Kidney epithelial cell (primary cell): ENCODE measurements at places on chromosomes 12 and 14. TPM values are rescaled to one million over a fixed set of nuclear protein-coding genes. Genes with fewer than 3 reads are reported as not detected.

WNT1 gene
- not detected in 2 replicates for total RNA-seq

VWF gene
- 0.42 and 1.5 TPM in 2 replicates for total RNA-seq

TSPAN19 gene
- 0.92 TPM in 1 of 2 replicates, not detected in the other for total RNA-seq

RNFT2 gene
- total RNA-seq = 8.4 and 16.3 TPM in 2 replicates

GUCY2C gene
- total RNA-seq = not detected in 2 replicates

MED13L gene
- total RNA-seq = 44.9 and 45.9 TPM in 2 replicates

CPNE6 gene
- not detected in 2 replicates for total RNA-seq

ACYP1 gene
- total RNA-seq = 6.8 and 18.6 TPM in 2 replicates

GOLT1B gene
- total RNA-seq = 45.1 and 52.8 TPM in 2 replicates

OVCH1 gene
- total RNA-seq = not detected in 2 replicates

HSPB8 gene
- total RNA-seq = 43.3 and 44.2 TPM in 2 replicates

MTRFR gene
- 10.9 and 18.5 TPM in 2 replicates for total RNA-seq

MIP gene
- total RNA-seq = not detected in 2 replicates

CIROP gene
- not detected in 2 replicates for total RNA-seq

BICDL1 gene
- 7.9 and 9.2 TPM in 2 replicates for total RNA-seq

KRT83 gene
- total RNA-seq = not detected in 2 replicates

KRT75 gene
- total RNA-seq = not detected in 2 replicates

SLC38A4 gene
- not detected in 2 replicates for total RNA-seq
